ENCODE measurements at places on chromosomes 7 and 10.
A peak's percentile ranks its signal among the peaks of the same experiment; 100 is the strongest.

DNA sequence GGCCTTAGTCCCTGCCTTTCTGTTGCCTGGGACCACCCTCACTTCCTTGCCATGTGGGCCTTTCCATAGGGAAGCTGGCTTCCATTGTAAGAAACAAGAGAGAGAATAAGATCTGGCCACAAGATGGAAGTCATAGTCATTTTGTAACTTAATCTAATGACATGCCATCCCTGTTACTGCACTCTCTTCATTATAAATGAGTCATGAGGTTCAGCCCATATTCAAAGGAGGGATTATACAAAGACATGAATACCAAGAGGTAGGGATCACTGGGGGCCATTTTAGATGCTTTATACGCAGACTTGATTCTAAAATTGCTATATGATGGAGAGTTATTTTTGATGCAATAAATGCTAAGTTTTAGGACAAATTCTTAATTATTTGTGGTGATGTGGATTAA, 75.2 kb upstream of the CELF2 start:
- DNase-seq = no peak

GRCh38 chr7:20199015-20199737, 18.0 kb downstream of the MACC1 start:
- DNase-seq = peak; percentile 96

- DNase-seq = no peak
These were observed 45.2 kb upstream of the BPGM start for GRCh38 chr7:134601459-134601858.

- no peak for DNase-seq
These were observed 7.8 kb downstream of the MAD1L1 start for GRCh38 chr7:2224934-2225333.

GRCh38 chr10:133160826-133161471, 930 bp downstream of the KNDC1 start:
- DNase-seq = no peak

DNA sequence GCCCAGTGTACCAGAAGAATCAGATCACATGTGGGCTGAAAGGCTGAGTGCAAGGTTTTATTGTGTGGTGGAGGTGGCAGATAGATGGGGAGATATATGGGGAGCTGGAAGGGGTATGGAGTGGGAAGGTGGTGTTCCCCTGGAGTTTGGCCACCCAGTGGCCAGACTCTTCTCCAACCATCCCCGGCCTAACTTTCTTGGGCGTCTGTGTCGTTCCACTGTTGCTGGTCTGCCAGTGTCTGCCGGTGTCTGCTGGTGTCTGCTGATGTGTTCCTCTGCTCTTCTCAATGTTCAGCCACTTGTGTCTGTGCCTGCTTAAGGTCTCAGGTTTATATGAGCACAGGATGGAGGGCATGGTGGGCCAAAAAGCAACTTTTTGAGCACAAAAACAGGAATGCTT, 78.4 kb upstream of the PALS2 start:
- no peak for DNase-seq

GRCh38 chr7:122726881-122727280, 24.2 kb upstream of the RNF148 start:
- DNase-seq = no peak

DNA sequence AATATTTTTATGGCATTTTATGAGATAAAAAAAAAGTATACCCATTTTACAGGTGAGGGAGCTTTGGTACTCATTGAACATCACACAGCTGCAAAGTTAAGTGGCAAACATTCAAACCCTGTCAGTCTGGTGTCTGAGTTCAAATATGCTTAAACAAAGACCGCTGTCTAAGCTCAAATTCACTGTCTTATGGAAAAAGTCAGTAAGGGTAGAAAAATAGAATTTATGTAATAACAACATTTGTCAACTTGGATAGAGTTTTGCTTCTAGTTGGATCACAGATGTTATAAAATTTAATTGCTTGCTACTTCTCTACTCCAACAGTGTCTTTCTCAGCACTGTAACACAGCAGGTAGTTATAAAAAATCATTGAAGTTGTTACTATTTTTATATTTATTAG, 161.7 kb upstream of the CSTF2T start:
- no peak for DNase-seq

DNA sequence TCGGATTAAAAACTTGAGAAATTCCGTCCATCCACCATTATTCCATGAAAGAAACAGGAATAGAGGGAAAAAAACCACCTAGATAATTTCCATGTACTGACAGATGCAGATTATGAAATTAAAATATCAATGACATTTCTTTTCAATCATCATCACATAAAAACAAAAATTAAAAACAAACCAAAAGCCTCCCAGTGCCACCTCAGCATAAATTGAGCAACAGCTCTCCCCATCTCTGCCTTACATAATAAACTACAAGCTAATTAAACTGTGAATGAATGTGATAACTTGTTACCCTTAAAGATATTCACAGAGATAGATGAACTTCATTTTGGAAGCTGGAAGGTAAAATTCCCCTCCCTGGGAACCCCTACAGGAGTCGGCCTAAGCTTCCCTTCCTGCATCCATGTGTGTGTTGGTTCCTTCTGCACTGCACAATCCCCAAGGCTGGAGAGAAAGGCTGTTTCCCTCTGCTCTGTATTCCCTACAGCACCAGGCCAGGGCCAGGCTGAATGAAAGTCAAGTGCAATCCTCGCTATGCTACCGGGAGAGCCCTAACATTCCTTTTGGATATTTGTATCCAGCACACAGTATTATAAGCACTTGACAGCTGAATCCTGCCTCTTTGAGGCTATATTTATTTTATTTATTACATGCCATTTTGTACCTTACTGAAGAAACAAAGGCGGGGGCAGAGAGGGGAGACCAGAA, 8.1 kb downstream of the CCDC6 start:
- DNase-seq = no peak

- peak; percentile 82 for DNase-seq
These were observed 9.2 kb downstream of the PLAU start for GRCh38 chr10:73920089-73920488.

Measured in RPMI7951 (cell line).